D721Med (cell line): ENCODE measurements at places on chromosomes 13 and 19.

GRCh38 chr13:84648069-84648640 is 765.9 kb upstream of the SLITRK1 start:
- no peak for DNase-seq

- no peak for DNase-seq
Measured at GRCh38 chr19:40611096-40611495, 9.9 kb downstream of the LTBP4 start.

- DNase-seq: no peak
Measured at GRCh38 chr19:54405628-54406027, 9.6 kb upstream of the TTYH1 start.

GRCh38 chr19:5340637-5341447 is at the start of gene PTPRS:
Gene PTPRS (minus strand): TSS chr19:5340812. CDS start chr19:5286140, 54,672 bp downstream.
- peak; percentile 96 for DNase-seq

DNA sequence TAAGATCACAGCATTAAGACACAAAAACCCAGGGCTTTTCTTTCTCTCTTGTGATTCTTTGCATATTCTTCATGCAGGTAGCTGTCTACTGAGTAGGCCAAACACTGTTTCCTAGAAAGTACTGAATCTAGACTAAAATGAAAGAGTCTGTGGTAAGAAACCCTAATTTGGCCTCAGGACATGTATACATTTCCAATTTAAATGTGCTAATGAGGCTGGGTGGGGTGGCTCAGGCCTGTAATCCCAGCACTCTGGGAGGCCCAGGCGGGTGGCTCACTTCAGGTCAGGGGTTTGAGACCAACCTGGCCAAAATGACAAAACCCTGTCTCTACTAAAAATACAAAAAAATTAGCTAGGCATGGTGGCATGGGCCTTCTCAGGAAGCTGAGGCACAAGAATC is 57.8 kb downstream of the MYCBP2 start:
- DNase-seq: no peak

- DNase-seq: no peak
Measured at GRCh38 chr13:43470610-43471009, 316.2 kb downstream of the ENOX1 start.

- no peak for DNase-seq
Measured at GRCh38 chr13:87295636-87296035, 375.5 kb upstream of the SLITRK5 start.

- no peak for DNase-seq
Measured at GRCh38 chr13:72620874-72621273, 106.6 kb downstream of the MZT1 start.

DNA sequence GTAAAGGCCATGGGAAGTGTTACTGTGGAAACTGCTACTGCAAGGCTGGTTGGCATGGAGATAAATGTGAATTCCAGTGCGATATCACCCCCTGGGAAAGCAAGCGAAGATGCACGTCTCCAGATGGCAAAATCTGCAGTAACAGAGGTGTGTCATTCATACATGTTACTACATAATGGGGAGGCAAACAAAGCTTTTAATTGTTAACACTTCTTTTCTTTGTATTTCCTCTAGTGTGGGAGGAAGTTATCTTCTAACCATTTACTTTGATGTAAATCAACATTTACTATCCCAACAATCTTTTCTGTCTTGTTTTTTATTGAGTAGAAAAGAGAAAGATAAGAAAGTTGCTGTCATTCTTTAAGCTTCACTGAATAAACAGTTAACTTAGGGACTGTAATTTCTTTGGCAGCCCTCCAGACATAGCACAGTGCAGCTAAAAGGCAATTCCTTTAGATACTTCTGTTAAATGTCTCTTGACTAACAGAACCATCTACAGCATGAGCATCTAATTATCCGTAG is 126.9 kb downstream of the ITGBL1 start:
- no peak for DNase-seq
